ENCODE measurements at places on chromosomes 12 and 14.

DNA sequence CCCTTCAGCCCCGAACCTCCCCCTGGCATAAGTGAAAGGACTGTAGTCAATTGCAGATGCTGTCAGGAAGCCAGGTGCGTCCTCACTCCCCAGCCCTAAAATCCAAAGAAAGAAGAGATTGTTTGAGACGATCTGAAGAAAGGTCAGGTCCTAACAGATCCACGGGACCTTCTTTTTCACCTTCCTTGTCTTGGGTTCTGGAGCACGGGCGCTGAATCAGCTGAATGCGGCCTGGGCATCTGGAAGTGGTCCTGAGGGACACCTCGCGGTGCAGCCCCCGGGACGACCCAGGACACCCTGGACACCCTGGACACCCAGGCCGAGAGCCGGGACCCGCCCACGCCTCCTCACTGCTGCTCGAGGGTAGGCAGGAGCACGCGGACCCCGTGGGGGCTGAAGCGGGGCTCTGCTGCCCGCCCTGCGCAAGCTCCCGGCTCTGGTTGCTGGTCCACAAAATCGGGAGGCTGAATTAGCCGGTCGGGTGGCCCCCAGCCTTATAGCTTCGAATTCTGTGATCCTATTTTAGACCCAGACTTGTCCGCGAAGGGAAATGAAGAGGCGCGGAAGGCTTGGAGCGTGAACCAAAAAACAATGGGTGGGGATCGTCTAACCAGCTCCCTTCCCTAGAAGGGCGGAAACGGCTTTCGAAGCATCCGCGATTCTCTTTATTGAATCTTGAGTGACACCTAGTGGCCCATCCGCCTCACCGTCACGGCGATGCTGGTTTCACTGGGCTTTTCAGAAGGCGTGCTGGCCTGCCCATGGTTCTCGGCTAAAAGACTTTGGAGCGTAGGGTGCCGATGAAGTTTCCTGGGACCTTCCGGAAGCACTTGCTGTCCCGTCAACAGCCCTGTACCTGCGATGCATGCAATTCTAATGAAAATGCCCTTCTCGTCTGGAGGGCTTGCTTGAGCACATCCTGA, 46.4 kb upstream of the PLXNC1 start:
- DNase-seq, result peak; percentile 70

DNA sequence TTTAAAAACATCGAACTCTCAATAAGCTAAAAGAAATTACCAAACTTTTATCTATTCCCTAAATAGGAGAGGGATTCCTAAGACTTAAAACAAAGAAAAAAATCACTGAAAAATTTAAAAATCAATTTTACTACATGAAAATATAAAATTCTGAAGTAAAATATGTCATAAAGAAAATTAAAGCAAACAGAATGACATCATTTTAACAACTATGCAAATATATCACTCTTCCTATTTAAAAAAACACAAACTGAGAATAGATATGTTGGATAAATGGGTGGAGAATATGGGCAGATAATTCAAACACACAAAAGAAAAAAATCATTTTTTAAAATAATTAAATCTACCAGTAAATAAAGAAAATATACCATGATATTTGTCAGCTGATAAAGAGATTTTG, 510.0 kb downstream of the BCL11B start:
- DNase-seq, result no peak

- no peak for DNase-seq
These were observed 2.8 kb downstream of the KRT7 start for GRCh38 chr12:52235822-52236361.

GRCh38 chr12:25404955-25405354, 148.1 kb downstream of the LMNTD1 start:
- DNase-seq, result no peak

DNA sequence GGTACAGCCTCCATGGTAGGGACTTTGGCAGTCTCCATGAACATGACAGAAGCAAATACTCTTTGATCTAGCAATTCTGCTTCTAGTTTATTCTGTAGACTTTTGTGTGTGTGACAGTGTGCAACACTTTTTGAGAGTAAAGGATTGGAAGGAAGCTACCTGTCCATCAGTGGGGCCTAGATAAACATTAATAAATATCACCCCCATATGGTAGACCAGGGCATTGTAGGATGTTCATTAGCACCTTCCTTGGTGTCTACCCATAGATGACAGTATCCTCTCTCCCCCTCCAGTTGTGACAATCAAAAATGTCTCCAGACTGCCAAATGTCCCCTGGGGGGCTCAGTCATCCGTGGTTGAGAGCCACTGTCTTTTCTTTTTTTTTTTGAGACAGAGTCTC, 10.8 kb downstream of the SNRNP35 start:
- no peak for DNase-seq

DNA sequence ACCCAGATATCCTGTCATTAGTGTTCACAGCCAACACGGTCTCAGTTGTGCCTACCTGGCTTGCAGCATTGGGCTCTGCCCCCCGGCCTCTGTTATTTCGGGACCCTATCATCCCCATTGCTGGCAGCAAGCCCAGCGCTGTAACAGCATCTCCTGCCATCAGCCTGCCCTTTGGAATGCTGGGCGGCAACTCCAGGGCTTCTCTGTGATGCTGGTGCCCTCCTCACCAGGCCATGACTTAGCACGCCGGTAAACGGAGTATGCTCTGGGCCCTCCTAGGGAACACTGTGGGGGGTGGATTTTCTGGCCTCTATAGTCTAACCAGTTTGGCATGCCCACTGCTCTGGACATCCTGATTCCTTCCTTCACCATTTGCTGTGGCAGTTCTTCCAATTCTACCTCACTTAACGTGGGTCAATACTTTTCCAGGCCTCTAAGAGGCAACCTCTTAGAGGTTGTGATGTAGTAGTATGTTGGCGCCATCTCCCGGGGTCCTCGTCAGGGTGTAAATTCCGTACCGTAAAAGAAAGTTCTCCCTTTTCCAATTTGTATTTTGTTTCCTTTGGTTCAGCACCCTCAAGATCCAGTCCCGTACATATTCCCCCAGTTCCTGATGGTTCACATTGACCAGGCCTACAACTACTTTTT, 80.0 kb downstream of the SINHCAF start:
- DNase-seq, result no peak

- DNase-seq, result no peak
These were observed 30.4 kb upstream of the SUPT16H start for GRCh38 chr14:21414137-21414631.

DNA sequence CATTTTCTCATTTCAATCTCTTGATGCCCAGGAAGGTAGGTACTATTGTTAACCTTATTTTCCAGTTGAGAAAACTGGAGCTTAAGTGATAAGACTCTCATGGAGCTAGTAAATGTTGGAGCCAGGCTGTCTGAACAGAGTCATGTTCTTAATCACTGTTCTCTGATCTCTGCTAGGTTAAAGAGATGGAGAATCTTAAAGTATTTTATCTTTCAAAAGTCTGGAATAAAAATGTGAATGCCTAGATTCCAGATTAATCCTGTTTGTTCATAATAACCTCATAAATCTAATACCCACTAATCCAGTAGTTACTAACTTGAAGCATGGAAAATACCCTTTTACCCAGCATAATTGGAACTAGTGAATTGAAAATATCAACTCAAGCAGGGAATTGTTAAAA, 341.0 kb upstream of the RGS6 start:
- DNase-seq, result no peak

Data from stimulated activated CD4-positive, alpha-beta T cell treated with anti-CD3 and anti-CD28 coated beads, TNF-alpha, amount 100 ng/mL, for 1 hour (primary cell).